ENCODE measurements at places on chromosomes 5 and 9. TPM values are rescaled to one million over a fixed set of nuclear protein-coding genes. Genes with fewer than 3 reads are reported as not detected.

GRCh38 chr9:14633148-14633547, 60.1 kb downstream of the ZDHHC21 start:
- H3K4me3 ChIP-seq = no peak overlapping the region
- DNase-seq = peak; percentile 58
- H3K27me3 ChIP-seq = no peaks in the 10 kb centered on the region
- no peak overlapping the region for H3K27ac ChIP-seq
- no peaks in the 10 kb centered on the region for H3K36me3 ChIP-seq
- H3K4me1 ChIP-seq = peaks cover 17% of the 10 kb centered on the region

DNA sequence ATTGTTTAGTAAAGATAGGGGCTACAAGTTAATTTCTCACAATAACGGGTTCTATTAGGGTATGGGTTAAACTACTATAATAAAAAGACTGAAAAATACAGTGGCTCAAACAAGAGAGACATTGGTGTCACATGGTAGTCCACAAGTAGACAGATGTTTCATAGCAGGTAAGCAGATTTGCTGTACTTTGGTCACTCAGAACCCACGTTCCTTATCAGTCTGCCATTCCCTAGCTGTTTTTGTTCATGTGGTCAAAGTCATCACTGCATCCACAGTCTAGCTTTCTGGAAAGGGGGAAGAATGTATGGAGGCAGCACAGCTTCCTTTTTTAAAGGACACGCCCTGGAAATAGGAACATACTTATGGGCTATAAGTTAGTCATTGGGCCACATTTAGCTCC, 73.0 kb downstream of the SLC12A2 start:
- no peaks in the 10 kb centered on the region for H3K4me1 ChIP-seq
- H3K27me3 ChIP-seq = no peaks in the 10 kb centered on the region
- H3K36me3 ChIP-seq = peaks cover 7% of the 10 kb centered on the region
- no peak overlapping the region for H3K4me3 ChIP-seq

GRCh38 chr5:154418344-154418820, 27.4 kb upstream of the SAP30L start:
- 0 out of 2 replicates have a peak, but pooled peaks cover 7% of the 10 kb centered on the region for H3K4me1 ChIP-seq
- H3K27me3 ChIP-seq = no peaks in the 10 kb centered on the region
- H3K36me3 ChIP-seq = no peaks in the 10 kb centered on the region
- no peak overlapping the region for H3K27ac ChIP-seq
- DNase-seq = peak; percentile 17
- no peak overlapping the region for H3K4me3 ChIP-seq

- no peak overlapping the region for H3K4me3 ChIP-seq
- no peaks in the 10 kb centered on the region for H3K4me1 ChIP-seq
- H3K27me3 ChIP-seq = no peaks in the 10 kb centered on the region
- no peak for DNase-seq
- H3K27ac ChIP-seq = no peak overlapping the region
Observed at GRCh38 chr5:178312880-178313282, 80.3 kb upstream of the PHYKPL start.

- no peak for DNase-seq
- no peaks in the 10 kb centered on the region for H3K36me3 ChIP-seq
Observed at GRCh38 chr5:72467461-72467860, 39.7 kb downstream of the ZNF366 start.

GRCh38 chr9:128056086-128056485, 11.0 kb downstream of the NAIF1 start:
- no peak overlapping the region for H3K4me3 ChIP-seq
- no peaks in the 10 kb centered on the region for H3K36me3 ChIP-seq
- H3K27ac ChIP-seq = no peak overlapping the region
- H3K4me1 ChIP-seq = peaks cover 18% of the 10 kb centered on the region

ZNF169 gene
- 7.4 TPM for total RNA-seq

ADAMTSL2 gene
- 1.1 TPM for total RNA-seq
